ENCODE measurements at places on chromosomes 1 and 21.

- DNase-seq = no peak
These were observed 26.2 kb upstream of the ID3 start for GRCh38 chr1:23585321-23586022.

- DNase-seq = no peak
These were observed 8.5 kb downstream of the PRDM2 start for GRCh38 chr1:13708380-13708982.

DNA sequence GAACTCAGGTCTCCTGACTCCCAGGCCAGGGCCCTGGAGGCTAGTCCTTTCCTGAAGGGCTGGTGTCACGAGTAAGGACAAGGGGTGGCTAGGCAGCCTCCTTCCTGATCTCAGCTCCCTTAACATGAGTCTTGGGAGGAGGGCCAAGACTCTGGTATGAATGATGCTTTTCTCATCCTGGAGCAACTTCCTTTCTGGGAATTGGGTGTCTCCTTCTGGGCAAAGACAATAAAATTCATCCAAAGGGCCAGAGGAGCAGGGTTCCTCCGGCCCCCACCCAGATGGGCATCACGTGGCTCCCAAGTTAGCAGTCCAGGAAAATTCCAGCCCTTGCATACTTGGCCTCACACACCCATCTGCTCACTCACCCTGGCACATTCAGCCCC, at the start of gene FAM167B:
Gene FAM167B (plus strand): TSS at position 335 of the 386 bp plus-strand sequence. CDS start 200 bp downstream, outside the sequence.
- no peak for DNase-seq

GRCh38 chr1:178376008-178376407, 120.8 kb downstream of the CLEC20A start:
- DNase-seq = no peak

- no peak for DNase-seq
These were observed 57.8 kb downstream of the EPB41 start for GRCh38 chr1:28971980-28972771.

DNA sequence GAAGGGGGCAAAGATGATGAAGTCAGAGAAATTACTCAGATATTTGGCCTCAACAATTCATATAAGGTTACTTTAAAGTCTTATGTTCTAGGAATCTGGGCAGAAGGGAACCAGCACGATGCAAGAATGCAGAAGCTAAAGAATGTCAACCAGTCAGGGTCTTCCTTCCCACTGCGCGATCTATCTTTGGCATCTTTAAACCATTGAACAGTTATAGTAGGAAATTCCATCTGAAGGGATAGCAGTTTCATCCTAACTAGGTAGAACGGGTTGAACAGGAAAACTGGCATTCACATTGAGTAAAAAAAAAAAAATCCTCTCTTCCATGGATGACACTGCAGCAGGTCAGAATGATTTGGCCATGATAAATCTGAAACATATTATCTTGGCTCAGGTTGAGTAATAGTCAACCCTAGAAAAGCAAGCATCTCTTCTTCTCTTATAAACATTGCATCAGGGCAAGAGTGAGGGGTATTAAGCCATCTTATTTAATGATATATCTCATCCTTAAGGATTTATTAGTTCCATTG, 6.3 kb downstream of the CRCT1 start:
- no peak for DNase-seq

DNA sequence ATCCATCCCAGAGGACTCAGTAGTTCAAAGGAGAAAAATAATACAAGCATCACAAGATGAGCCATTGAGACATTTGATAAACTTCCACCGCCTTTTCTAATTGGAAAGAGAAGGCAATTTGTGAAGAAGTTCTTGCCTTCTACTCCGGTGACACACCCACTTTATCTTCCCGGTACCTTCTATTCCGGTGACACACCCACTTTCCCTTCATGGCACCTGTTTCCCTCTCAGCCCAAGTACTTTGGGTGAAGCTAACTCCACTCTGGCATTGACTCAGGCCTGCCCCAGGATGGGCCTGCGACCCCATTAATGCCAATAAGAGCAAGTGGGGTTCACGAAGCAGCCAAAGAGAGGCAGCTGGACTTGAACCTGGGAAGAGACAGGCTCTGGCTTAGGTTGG, 38.2 kb downstream of the CLDN14 start:
- DNase-seq = no peak

- DNase-seq = no peak
These were observed 9.9 kb upstream of the MAPKAPK2 start for GRCh38 chr1:206674745-206675175.

- no peak for DNase-seq
These were observed 74.3 kb downstream of the SLC16A1 start for GRCh38 chr1:112881742-112882127.

DNA sequence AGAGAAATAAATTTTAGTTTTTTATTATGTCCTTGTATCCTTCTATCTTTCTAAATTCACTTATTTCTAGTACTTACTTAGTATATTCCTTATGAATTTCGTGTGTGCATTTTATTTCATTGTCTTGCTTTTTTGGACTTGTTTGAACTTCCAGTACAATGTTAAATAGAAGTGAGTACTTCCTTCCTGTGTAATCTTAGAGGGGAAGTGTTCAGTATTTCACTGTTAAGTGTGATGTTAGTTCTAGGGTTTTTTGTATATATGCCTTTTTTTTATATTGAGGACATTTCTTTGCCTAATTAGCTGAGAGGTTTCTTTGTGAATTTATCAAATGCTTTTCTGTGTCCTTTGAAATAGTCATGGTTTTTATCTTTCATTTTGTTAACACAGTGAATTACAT, 10.7 kb downstream of the LYPLAL1 start:
- no peak for DNase-seq

- DNase-seq = no peak
These were observed 8.2 kb upstream of the SAMD11 start for GRCh38 chr1:915295-916172.

DNA sequence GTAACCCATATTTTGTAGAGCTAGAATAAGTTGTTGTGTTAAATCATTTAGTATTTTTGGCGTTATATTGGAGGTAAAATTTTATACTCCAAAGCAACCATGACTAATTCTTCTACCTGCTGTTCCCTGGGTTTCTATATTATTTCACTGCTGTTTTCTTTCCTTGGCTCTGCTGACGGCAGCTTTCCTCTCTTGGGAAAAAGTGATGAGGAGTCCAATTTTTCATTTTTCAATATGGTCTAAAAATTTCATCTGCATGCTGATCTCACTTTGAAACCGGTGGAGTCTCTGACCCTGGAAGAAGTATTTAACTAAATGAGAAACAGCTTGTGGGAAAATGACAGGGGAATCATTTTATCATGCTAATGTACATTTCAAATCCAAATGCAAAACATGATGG, 110.2 kb downstream of the IFI44 start:
- DNase-seq = no peak

- DNase-seq = no peak
These were observed 5.9 kb downstream of the VPS45 start for GRCh38 chr1:150073516-150073915.

- no peak for DNase-seq
These were observed 12.2 kb downstream of the SARS1 start for GRCh38 chr1:109225711-109226445.

DNA sequence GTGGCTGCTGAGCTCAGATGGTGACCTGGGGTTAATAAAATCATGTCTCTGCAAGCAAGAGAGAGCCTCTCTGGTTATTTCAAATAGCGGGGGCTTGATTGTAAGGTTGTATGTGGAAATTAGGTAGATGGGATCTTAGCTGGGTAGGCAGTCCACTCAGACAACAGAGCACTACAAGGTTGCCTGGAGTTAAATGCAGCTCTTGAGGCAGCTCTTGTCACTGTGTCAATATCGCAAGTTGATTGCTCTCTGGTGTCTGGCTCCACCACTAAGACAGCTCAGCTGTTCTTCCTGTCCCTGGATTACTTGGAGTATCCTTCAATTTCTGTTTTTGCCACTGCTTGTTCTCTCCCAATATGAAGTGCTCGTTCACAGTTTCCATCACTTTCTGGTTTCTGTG, 93.8 kb downstream of the C21orf91 start:
- no peak for DNase-seq

GRCh38 chr1:29668551-29669157, 432.3 kb downstream of the PTPRU start:
- DNase-seq = no peak

DNA sequence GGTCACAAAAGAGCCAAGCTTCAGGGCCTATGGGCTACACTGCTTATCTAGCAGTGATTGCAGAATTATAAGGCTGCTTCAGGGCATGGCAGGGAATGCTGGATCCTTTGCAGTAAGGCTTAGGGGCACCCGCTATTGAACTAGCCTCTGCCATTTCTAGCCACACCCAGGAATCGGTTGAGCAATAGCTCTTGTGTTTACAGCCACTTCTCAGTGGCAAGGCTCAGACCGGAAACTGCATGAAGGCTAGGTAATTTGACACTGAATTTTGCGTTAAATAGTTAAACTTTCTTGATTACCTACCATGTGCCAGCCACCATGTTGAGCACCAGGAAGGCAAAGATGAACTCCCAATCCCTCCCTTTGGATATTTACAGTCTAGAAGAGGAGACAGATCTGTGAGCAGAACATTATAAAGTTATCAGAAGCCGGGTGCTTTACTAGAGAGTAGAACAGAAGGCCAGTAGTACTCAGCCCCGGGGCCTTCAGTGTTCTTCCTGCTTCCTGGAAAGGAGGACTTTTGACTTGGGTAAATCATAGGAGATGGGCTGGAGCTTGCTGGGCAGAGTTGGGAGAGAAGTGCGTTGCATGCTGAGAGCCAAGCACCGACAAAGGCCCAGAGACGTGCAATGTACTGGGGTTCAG, 98.6 kb upstream of the LPGAT1 start:
- DNase-seq = no peak

DNA sequence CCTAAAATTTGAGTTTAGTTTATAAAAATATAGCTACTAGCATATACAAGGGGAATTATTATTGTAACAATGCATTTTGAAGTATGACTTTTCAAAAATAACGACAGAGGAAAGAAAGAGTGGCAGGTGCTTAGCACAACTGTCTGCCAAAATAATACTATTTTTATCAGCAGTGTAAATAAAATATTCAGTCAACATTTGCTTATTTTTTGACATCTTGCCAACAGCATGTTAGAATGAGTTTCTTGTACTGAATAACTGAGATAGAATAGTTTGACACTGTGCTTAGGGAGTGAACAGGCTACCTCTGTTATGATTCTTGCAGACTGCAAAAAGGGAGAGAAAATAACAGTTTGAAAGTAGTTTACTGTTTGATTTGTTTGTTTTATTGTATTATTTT, 909.8 kb downstream of the BRINP3 start:
- DNase-seq = no peak

DNA sequence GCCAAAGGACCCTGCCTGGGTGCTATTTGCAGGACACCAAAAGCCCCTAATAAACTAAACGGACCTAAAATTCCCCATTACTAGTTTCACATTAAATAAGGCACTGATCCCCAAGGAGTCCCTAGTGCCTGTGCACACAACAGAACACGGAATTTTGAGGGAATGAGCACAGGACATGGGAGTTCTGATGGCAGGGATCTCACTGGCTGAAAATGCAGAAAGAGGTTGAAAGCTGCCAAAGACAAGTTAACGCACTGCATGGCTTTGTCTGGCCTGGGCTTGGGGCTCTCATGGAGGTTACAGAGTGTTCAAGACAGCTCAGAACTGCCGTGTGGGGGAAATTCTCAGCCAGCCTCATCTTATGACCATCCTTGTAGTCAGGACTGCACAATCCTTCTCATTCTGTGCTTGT, 15.6 kb upstream of the ATP1B1 start:
- no peak for DNase-seq

- no peak for DNase-seq
These were observed 222.3 kb upstream of the SGIP1 start for GRCh38 chr1:66311628-66312027.

DNA sequence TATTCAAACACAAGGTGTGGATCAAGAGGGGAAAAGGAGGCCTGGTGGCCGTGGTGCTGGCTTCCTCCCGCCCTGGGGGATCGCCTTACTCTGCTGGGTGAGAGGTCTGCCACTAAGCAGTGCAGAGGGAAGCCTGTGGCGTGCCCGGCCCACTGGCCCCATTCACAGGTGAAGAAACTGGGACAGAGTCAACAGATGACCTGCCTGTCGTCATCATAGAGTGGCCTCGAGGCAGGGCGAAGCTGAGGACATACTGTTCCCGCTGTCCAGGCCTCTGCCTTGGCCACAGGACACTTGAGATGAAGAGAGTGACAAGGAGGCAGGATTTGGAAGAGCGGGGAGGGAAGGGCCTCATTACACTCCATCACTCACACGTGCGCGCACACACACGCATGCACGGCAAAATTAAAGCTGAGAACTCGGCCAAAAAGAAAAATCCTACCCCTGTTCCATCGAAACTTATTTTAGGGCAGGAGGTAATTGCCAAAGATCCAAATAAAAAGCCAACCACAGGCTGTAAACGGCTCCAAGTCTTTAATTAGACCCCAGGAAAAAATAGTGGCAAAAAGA, 50.5 kb downstream of the CASZ1 start:
- no peak for DNase-seq

GRCh38 chr1:244424649-244425334, 26.9 kb downstream of the ADSS2 start:
- DNase-seq = no peak

DNA sequence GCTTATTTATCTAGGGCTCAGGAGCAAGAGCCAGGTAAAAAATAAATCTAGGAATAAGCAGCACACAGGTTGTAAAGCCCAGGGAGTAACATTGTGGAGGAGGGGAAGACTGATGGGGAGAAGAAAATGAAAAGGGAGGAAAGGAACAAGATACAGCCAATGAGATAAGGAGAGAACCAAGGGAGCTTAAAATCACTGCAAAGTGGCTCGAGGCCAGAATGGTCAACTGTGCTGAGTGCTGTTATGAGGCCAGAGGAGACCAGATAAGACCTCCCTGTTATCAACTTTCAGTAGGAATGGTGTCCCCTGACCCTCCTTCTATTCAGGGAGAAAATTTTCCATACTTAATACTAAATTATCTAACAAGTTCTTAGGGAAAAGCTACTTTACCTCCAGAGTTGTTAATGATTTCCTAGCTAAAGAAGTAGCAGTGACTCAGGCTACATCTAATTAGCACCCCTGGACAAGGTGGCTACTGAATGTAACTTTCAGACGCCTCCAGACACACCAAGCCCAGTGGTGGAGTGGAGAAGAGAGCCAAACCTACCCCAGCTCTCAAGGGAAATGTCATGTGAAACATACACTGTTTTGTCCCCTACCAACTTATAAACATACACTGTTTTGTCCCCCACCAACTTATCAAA, 25.5 kb downstream of the ENAH start:
- no peak for DNase-seq
